ENCODE measurements at places on chromosomes 12 and 14. TPM values are rescaled to one million over a fixed set of nuclear protein-coding genes. Genes with fewer than 3 reads are reported as not detected.

DNA sequence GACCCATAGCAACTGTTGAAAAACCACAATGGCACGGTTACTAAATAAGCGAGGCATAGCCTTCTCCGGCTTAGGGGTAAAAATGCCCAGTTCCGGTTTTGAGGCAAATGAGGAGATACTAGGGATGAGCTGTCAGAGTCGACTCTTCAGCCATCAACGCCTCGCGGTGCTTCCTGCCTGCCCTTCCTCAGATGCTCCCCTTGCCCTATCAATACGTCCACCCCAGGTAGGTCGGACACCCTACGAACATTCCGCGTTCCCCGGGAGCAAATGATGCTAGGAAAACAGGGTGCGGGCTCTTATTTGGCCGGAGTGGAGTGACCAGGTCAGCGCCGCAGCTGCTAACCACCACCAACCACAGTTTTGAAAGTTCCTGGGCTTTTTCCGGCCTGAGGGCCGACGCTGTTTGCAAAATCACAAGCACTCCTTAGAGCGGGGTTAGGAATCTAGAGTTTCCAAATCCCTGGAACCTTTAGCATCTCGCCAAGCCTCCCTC is 1.2 kb downstream of the SRSF9 start:
- DNase-seq: peak; percentile 76

- DNase-seq: no peak
These were observed 38.6 kb downstream of the DLK1 start for GRCh38 chr14:100765296-100765695.

GRCh38 chr14:21408147-21408546 is 24.3 kb upstream of the SUPT16H start:
- no peak for DNase-seq

DNA sequence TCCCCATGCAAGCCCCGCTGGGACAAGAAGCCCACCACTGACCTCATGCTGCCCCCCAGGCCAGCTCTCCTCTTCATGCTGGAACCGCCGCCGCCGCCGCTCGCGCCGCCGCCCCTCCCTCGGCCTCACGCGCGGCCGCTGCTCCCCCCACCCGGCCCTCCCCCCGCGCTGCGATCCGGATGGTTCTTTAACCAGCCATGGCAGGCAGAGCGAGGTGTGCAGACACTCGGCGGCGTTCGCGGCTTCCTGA is at the start of gene DCAF5:
DCAF5 (minus strand) TSS at position 218 of the 250 bp plus-strand sequence; CDS start at position 77, 141 bp downstream.
- DNase-seq: no peak

DNA sequence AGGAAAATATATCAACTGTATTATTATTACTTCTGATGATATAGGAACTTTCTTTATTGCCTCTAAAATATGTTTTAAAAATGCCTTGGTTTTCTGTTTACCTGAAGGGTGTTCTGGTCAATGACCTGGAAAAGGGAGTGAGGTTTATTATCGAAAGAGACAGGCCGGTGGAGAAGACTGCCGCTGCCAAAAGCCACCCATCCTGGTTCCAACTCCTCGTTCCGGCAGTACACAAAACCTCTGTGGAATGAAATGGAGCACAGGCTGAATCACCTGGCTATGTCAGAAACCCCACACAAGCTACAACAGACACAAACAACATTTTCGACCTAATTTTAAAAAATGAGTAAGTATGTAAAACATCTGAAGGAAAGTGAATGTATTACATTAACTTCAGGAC is 73.6 kb downstream of the HECTD4 start:
- no peak for DNase-seq

Gene STAC3
- total RNA-seq: 0.55 TPM

Gene C12orf75
- not detected for total RNA-seq

Gene ANKRD33
- total RNA-seq: not detected
